ENCODE measurements at places on chromosomes 4 and X.

DNA sequence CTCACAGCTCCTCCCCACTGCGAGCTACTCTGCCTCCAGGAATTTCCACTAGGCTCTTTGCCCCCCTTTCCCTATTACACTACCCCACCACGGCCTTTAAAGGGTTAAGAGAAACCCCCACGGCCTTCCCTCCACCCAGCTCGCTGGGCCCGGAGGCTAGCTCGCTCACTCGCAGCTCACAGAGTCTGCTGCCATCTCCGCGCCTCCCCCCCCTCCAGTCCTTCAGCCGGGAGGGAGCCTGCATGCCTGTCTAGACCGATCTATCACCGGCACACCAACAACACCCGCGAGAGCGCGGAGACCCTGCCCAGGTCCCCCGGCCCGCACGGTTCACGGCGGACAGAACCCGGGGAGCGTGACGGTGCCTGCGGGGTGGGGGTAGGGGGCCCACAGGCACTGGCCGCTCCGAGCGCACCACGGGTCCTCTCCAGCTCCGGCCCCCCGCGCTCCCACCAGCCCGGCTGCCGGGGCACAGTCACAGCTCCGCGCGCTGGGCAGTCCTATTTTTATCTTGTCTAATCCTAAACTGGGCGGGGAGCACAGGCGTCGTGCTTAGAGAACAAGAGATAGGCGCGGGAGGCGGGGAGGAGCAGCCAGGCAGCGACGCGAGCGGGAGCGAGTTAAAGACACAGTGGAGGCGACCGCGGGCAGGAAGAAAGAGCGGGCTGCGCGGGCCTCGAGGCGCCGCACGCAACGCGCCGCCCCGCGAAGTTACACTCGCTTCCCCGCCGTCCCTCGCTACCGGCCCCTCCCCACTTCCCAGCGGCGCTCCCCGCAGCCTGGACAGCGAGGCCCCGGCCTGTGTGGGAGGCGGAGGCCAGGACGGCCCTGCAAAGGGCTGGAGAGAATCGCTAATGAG, 3.5 kb downstream of the BCOR start:
- peak; percentile 57 for DNase-seq

- no peak for DNase-seq
Measured at GRCh38 chrX:51155157-51155556, 177.5 kb upstream of the NUDT10 start.

- no peak for DNase-seq
Measured at GRCh38 chrX:14363728-14364127, 165.6 kb upstream of the GLRA2 start.

DNA sequence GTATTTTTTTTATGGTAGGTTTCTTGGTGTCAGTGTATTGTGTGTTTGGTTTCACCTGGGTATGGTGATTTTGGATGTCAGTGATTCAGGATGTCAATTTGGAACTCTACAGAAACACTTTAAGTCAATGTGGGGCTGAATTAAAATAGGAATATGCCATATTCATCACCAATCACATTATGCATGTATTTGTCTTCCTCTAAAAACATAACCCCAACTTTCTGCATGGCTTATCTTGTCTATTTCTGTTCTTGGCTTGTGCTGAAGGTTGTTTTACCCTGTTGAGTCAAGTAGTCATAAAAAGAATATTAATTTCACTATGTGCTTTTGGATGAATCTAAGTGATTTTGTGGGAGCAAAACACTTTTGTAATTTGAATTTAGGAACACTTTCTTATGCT, 19.0 kb downstream of the ZNF721 start:
- no peak for DNase-seq

- DNase-seq = peak; percentile 81
Measured at GRCh38 chr4:186839122-186840037, 115.7 kb upstream of the FAT1 start.

DNA sequence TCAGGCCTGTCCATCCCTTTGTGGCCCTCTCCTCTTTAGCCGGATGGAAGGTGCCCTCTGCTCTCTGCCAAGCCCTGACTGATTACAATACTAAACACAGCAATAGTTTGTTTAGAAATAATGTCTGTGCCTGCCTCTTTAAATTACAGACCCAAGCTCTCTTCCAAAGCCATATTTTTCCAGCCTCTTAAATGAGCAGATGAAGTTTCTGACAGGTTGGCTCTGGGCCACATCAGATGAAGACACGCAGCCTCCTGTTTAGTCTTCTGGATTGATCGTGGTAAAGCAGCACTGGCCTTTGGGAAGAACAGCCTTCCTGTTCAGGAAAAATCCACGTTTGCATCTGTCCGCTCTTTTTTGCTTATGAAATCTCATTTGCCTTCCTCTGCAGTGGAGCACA, 133.6 kb downstream of the CPE start:
- no peak for DNase-seq

DNA sequence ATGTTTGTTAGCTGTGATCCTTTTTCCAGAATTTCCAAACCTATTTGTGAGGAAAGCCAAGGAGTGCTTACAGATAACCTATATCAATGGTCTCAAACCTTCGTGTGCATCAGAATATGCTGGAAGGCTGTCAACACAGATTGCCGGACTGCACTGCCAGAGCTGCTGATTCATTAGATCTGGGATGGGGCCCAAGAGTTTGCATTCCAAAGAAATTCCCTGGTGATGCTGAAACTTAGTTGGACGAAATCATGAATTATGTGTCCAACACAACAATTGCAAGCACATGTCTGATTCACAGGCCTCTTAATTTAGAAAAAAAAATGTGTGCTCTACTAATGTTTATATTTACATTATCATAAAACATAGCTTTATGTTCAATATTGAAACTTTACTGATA, 544.0 kb upstream of the AMOT start:
- peak; percentile 39 for DNase-seq

GRCh38 chrX:45628041-45628440, 427.4 kb upstream of the DIPK2B start:
- peak; percentile 57 for DNase-seq

- DNase-seq = no peak
Measured at GRCh38 chr4:105198541-105198940, 51.9 kb downstream of the TET2 start.

GRCh38 chrX:150616863-150617198, 48.4 kb downstream of the MTM1 start:
- DNase-seq = no peak

- DNase-seq = peak; percentile 15
Measured at GRCh38 chrX:21374163-21374993, at the start of gene CNKSR2. Gene CNKSR2, plus strand, starts transcription at chrX:21374418. Its CDS starts 480 bp downstream, at chrX:21374898.

- no peak for DNase-seq
Measured at GRCh38 chrX:115911967-115912366, 258.6 kb upstream of the AGTR2 start.

DNA sequence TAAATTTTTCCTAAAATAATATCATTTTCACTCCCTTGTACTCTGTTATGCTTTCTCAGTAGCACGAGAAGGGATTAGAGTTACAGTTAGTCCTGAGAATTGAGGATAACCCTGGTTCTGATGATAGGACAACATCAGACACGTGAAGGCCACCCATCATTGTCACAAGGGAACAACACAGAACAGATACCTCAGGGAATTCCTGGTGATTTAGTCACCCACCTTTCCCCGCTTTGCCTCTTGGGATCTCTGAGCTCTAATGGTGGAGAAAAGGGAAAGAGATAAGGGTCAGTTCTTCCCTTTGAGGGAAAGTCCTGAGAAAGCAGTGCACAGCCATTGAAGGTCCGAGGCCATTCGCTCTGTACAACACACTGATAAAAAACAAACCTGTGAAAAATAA, 112.3 kb upstream of the GALNT7 start:
- DNase-seq = no peak

GRCh38 chr4:119984996-119985395, 81.7 kb downstream of the MAD2L1 start:
- no peak for DNase-seq

GRCh38 chrX:13432414-13433297, 112.8 kb upstream of the ATXN3L start:
- DNase-seq = peak; percentile 74

DNA sequence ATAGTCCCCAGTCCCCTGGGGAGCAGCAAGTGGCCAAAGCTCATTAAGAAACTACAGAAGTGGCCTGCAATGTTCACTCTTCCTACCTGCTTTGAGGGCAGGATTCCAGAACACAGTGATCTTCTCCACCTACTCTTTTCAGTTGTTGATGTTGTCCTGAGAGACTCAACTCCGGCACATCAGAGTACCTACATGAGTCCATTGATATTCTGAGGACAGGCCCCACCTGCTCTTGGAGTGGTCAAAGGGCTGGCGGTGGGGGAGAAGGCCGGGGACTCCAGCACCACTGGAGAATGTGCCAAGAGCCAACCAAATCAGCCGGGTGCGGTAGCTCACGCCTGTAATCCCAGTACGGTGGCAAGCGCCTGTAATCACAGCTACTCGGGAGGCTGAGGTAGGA, 29.8 kb upstream of the DDX3X start:
- DNase-seq = no peak

GRCh38 chr4:129682586-129682985, 586.6 kb downstream of the C4orf33 start:
- peak; percentile 10 for DNase-seq

- no peak for DNase-seq
Measured at GRCh38 chr4:169582203-169582602, 30.2 kb downstream of the NEK1 start.

GRCh38 chr4:85606505-85606904, 131.6 kb downstream of the ARHGAP24 start:
- DNase-seq = no peak

DNA sequence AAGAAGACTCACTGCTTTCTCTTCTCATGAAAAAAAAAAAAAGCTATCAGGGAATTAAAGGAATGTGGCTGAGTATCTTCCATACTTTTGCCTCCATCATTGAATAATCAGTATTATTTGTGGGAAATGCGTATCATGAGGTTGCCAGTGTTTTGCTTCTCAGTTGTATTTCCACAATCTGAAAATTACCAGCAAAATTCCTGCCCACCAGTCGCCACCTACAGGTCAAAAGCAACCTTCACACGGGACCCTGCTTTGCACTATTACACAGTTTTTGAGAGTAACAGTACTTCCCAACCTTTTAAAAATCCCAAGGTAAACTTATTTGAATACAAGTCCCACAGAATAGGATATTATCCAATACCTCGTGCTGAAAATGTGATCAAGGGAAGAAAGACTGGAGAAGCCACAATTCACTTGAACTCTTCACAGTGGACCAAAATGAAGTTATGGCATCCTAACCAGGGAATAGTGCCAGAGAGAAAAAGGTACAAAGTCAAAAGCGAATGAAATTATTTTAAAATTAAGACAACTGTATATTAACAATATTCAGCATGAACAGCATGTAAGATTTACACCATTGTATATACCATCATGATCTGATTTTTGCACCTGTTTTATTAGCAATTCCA, 30.4 kb downstream of the PGRMC1 start:
- peak; percentile 38 for DNase-seq

GRCh38 chr4:151238477-151238876, 38.5 kb upstream of the PRSS48 start:
- peak; percentile 9 for DNase-seq

DNA sequence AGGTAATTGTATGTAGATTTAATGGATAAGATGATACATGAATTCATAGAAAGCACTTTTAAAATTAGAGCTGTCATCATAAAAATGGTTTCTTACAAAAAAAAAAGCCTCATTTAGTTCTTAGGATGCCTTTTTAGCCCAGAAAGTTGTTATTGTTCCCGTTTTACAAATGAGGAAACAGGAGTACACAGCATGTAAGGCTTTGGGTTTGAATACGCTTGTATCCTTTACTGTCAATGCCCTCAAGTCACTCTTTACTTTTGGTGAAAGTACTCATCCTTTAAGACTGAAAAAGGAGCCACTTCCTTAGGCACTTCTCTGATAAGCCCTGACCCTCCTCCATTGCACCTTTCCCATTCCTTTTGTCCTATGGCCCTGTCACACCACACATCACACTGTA, 4.9 kb downstream of the EREG start:
- DNase-seq = no peak

- DNase-seq = peak; percentile 21
Measured at GRCh38 chr4:3791910-3792542, 25.8 kb downstream of the ADRA2C start.

- peak; percentile 89 for DNase-seq
Measured at GRCh38 chrX:41491267-41492004, 44.3 kb downstream of the NYX start.

GRCh38 chr4:21304540-21304887, 604.3 kb downstream of the PACRGL start:
- no peak for DNase-seq

DNA sequence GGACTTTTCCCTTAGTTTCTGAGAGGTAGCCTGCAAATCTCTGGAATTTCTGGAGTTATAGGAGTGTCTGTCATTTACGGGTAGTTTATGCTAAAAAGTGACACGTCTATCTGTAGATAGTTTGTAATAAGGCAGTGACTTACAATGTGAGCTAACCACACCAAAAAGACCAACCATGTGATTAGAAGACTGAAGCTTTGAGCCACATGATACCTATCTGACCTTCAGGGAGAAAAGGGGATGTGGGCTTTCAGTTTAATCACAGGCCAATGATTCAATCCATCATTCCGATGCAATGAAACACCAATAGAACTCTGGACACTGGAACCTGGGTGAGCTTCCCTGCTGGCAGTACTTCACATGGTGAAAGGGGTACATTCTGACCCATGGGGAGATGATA, 254.6 kb upstream of the GK2 start:
- DNase-seq = peak; percentile 32

DNA sequence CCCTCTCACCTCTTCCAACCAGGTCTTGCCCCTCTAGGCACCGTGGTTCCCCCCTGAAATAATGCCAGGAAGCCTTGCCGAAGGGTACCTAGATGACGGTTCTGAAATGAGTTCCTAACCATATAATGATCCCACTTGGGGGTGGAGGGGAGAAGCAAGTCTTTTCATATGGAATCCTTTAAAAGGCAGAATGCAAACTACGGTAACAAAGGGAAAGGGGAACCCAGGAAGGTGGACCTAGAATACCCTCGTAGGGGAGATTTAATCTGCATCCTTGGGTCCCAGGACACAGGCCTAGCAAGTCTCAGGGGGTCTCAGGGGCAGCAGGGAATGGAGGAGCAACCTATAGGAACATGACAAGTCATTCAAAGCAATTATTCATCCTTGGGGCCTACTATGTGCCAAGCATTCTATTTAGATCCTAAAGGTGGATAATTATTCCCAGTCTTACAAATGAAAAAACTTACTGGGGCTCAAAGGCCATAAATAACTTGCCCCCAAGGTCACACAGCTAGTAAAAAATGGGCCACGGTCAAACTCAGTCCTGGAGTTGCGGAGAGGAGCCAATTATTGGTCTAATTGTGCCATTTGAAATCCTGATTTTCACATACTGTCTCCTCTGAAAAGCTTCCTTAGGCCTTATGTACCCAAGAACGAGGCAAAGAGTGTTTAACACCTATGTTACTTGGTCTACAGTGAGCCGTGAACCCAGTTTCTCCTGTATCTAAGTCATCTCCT, 8.8 kb downstream of the BCOR start:
- DNase-seq = no peak

DNA sequence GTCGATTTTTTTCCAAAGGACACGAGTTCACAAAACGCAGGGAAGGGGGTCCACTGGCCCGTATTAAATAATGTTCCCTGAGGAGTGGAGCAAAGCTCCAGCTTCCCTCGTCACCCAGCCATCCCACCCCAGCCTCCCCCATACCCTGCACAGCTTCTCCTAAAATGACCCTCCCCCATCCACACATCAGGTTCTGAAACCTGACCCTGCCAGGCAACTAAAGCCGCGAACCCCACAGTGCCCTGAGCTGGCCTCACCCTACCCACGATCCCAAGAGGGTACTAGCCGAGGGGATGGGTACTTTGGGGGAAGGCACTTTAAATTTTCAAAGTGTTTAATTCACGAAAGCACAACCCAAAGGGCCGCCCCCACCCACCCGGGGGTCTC, 634 bp downstream of the APOO start:
- peak; percentile 35 for DNase-seq

All from ELR (cell line).